ENCODE measurements at places on chromosomes 16 and 17.

DNA sequence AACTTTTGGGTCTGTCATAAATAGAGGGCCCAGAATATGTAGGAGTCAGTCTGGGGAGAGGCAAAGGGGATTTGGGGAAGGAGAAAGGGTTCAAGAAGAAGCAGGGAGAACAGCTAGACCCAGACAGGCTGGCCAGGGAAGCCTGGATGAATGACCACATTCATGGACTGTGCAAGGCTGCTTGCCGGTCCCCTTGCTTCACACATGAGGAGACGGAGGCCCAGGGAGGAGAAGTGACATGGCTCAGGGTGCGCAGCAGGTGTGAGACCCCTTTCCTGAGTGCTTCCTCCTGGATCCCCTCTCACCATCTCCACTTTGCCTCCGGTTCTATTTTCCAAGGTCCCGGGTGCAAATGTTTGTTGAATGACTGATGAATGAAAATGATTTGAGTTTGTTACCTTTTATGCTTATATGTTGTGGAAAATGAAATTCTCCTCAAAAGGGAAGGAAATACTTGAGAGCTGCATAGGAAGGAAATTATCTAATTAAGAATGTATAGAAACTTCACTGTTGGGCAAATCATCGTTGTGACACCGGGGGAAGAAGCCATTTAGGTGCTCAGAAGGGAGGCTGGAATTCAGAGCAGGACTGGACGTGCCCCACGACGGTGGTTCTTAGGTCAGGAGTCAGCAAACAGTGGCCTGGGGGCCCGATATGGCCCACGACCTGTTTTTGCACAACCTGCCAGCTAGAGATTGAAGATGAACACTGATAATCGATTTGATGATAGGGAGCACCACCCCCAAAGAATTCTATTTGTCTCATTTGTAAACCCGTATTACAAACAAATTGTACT, 559 bp downstream of the ITGAM start:
- no peak for DNase-seq

DNA sequence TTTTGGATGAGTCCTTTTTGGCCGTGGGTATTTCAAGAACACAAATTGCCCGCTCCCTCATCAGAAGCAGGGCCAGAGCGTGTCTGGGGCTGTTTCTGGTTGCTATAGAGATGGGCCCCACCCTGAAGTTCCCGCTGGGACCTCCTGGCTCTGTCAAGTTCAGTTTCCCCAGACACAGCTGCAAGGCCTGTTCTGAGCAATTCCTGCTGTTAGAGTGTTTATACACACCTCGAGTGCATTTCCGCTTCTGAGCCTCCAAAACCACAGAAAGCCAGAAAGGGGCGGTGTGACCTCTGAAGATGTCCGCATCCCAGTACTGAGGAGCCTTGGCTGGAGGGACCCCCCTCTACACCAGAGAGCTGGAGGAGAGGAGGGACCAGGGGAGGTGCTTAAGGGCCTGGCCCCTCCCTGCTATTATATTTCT, 9.3 kb upstream of the WBP2 start:
- no peak for DNase-seq

DNA sequence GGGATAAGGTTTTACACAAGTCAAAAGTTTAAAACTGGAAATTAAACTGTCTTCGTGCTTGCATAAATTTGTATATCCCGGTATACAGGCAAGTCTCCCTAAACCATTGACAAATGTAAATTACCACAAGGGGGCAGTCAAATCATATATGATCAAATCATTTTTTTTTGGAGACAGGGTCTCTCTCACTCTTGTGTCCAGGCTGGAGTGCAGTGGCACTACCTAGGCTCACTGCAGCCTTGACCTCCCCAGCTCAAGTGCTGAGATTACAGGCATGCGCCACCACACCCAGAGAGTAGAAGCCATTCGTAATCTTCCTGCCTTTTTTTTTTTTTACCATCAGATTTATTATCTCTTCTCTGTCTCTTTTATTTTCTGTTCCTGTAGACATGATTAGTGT, 18.5 kb downstream of the TOP2A start:
- no peak for DNase-seq

DNA sequence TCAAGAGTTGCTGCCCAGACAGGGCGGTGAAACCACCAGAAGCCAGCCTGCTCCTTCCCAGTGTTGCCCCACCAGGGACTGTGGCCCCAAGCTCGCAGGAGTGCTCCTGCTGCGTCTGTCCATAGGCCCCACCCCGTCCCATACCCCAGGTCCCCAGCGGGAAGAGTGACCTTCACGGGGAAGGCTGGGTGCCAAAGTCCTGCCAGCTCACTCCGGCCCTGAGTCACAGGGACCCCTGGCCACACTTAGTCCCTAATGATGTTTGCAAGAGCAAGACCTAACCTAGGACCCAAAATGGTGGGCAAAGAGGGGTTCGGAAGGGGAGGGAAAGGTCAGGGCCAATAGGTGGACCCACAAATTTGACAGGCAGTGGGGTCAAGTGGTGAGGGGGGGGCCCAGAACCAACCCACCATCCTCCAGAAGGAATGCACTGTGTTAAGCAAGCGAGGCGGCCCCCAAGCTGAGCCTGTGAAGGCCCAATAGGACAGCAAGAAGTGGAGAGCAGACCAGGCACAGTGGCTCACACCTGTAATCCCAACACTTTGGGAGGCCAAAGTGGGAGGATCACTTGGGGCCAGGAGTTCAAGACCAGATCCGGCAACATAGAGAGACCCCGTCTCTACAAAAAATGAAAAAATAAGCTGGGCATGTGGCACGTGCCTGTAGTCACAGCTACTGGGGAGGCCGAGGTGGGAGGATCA, 3.3 kb downstream of the DOK4 start:
- no peak for DNase-seq

GRCh38 chr17:37828651-37829124, 83.8 kb upstream of the HNF1B start:
- no peak for DNase-seq

- DNase-seq = no peak
These were observed 65.3 kb downstream of the RMI2 start for GRCh38 chr16:11410376-11411058.

DNA sequence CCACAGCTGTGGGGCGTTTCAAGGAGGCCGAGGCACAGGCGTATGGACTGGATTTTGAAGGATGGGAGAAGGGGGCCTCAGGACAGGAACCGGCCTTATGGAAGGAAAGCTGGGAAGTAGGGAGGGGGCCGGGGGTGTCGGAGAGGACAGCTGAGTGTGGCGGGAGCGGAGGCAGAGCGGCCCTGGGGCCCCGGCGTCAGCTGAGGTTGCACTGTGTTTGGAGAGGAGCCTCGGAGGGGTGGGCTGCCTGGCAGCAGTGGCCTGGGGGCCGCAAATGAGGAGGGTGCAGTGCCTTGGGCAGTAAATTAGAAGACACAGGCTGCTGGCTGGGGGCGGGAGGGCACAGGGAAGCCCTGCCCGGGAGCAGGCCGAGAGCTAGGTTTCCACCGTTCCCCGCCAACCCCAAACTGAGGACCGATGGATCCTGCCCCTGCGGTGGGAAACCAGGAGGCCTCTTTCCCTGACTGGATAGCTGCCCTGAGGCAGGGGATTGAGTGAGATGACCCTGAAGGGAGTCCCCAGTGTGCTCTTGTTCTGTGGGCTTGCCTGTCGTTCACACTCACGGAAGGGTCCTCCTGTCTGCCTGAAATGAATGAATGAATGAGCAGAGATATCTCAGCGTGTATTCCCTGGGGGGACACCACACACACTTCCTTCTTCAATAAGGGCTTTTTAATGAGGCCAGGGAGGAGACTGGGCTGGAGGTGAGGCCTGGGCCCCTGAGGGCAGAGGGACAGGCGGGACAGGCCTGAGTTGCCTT, 18.4 kb downstream of the FOXJ1 start:
- DNase-seq = no peak

DNA sequence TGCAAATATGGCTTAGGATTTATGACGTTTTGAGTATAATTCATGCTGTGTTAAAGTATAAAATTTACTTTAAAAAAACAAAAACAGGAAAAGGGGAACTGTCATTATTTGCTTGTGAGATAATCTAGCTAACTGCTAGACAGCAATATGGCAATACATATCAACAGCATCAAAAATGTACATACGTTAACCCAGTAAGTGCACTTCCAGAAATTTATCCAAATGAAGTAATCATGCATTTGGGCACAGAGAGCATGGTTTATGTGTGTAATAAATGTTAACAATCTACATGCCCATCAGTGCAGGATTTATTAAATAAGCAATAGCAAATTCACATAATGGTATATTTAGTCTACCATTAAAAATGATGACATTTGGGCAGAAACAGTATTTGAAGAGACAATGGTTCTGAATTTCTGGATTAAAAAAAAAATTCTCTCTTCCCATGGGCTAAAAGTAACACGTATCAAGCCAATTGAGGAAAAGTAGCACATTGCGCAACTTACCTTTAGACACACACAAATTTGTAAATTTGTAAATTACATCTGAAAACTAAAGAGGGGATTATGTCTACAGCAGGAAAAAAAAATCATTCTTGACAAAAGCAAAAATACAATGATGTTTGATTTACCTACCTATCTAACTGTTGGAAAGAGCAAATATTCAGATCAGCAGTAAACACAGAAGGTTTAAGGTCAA, 80.2 kb downstream of the CACNG1 start:
- DNase-seq = no peak

DNA sequence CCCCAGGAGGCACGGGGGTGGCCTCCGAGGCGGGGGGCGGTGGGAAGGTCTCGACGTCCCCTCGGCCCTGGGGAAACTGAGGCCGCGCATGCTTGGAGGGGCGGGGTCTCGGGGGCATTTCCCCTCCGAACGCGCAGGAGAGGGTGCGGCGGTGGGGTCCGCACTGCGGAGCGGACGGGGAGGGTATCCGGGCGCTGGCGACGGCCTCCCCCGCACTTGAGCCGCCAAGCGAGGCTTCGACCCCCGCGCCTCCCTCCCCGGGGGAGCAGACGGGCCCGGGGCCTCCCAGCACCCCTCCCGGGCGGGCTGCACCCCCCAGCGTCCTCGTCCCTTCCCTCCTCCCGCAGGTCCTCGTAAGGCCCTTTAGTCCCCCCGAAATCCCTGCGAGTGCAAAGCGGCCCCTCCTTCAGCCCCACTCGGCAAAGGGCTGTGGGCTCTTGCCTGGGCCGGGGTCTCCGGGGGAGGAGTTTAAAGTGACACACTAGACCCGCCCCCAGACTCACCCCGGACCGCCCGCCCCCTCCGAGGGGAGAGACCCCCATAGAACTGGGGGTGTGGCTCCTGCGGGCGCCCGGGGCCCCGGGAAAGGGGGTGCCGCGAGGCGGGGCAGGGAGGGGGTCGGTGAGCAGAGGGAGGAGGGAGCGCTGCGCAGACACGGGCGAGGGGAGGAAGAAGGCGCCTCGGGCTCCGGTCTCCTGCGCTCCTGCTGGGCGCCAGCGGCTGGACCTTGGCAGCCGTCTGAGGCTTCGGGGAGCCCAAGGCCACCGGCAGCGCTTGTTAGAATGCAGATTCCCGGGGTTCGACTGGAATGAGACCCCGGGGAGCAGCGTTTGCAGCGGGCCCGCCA, 632 bp downstream of the BAIAP3 start:
- no peak for DNase-seq

GRCh38 chr16:57690782-57691471, 3.7 kb upstream of the DRC7 start:
- DNase-seq = no peak

- DNase-seq = no peak
These were observed 85.5 kb downstream of the WWP2 start for GRCh38 chr16:69847643-69848042.

GRCh38 chr17:16007439-16007838, 7.8 kb downstream of the TTC19 start:
- DNase-seq = no peak

DNA sequence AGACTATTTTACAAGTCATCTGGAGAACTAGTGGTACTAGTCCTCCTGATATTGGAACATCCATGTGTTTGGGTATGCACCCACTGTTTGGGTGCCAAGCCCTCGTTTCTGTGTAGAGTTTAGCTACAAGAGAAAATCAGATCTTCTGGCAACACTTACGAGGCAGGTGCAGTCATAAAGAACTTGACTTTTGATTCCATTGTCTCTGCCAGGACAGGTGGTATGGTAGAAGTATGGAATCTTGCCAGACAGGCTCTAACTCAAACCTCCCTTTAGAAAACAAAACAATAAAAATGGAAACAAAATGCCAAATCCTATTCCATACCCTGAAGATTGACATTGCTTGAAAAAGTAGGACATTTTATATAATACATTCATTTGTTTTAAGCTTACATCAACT, 16.0 kb downstream of the RNF43 start:
- no peak for DNase-seq

DNA sequence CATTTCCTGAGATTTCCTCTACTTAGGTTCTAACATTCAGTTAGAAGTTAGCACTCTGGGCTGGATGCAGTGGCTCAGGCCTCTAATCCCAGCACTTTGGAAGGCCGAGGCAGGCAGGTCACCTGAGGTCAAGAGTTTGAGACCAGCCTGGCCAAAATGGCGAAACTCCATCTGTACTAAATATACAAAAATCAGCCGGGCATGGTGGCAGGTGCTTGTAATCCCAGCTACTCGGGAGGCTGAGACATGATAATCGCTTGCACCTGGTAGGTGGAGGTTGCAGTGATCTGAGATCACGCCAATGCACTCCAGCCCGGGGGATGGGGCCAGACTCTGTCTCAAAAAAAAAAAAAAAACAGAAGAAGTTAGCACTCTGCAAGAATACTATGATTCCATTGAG, 1430.9 kb downstream of the CDH11 start:
- no peak for DNase-seq

DNA sequence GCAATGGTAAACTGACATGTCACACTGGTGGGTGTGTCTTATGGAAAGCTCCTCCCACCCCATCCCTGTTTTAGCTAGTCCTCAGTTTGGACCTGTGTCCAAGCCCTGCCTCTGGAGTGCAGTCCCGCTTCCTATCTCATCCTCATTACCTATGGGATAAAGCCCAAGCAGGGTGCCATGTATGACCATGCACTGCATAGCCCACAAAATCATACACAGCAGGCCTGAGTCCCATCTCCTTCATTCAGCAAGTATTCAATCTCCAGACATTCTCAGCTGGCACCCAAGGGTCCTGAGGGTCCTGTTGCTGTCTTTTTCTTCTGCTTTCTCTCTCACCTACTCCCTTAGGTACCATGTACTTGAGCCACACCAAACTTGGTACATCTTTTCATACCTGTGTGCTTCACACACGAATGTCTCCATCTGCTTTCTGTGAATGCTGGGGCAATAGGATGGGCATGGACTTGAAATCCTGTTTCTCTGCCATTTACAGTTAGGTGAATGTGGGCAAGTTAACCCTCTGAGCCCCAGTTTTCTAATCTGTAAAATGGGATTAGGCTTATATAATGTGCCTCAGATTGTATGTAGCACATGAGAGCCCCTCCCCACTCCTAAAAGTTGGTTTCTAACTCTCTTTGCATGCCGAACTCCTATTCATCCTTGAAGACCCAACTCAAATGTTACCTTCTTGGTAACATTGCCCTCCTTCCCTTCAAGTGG, 28.5 kb downstream of the TNS4 start:
- no peak for DNase-seq

All from anterior cingulate cortex (tissue), 58 donors.